Bronchial smooth muscle cell (primary cell): ENCODE measurements at places on chromosomes 1 and 21. TPM values are rescaled to one million over a fixed set of nuclear protein-coding genes. Genes with fewer than 3 reads are reported as not detected.

The KRTAP22-1 gene
- total RNA-seq = not detected in 2 replicates

The FBXO2 gene
- total RNA-seq = 5.2 and 7.3 TPM in 2 replicates

The SHISAL2A gene
- total RNA-seq = not detected in 2 replicates

The SORT1 gene
- 1.2 and 1.4 TPM in 2 replicates for total RNA-seq

The CCDC185 gene
- total RNA-seq = not detected in 2 replicates

The CHD5 gene
- total RNA-seq = under 0.01 and 0.16 TPM in 2 replicates

The AMY1C gene
- total RNA-seq = not detected in 2 replicates

The SPRR2B gene
- not detected in 2 replicates for total RNA-seq

The LRRC53 gene
- not detected in 2 replicates for total RNA-seq

The ZNF697 gene
- total RNA-seq = 7.6 and 8.2 TPM in 2 replicates

The PCNT gene
- total RNA-seq = 16.1 and 19.9 TPM in 2 replicates

The RBM11 gene
- not detected in 2 replicates for total RNA-seq

The ARMH1 gene
- total RNA-seq = 2.6 and 3.5 TPM in 2 replicates

The NDC1 gene
- 4.8 and 6.0 TPM in 2 replicates for total RNA-seq

The CCDC27 gene
- not detected in 2 replicates for total RNA-seq
